Stimulated activated CD4-positive, alpha-beta T cell treated with anti-CD3 and anti-CD28 coated beads, Interleukin-12 subunit alpha, Interleukin-12 subunit beta, amount 100 ng/mL, for 48 hours (primary cell): ENCODE measurements at places on chromosomes 1 and 21.

DNA sequence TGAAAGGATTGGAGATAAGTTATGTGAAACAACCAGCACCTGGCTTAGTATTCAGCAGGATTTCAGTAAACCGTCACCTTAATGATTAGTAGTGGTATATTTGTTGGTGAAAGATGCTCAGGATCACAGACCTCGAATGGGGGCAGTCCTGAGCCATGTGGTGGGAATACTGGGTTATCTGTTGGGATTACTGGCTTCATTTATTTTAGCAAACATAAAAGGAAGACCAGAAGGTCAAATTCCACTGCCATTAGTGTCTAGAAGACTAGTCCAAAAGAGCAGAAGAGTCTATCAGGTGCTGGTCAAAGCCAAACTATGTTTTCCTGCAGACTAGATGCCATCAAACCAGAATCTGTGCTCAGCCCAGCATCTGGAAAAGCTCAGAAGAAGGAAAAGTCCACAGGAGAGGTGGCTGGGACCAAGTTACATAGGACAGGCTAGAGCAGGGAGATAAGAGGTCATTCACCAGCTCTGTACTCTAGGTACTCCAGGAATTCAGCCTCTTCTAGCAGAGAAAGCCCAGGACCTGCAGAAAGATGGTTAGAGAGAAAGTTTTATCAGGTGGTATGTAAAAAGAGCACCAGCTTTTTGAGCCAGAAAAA lies 343.4 kb downstream of the PLPP3 start:
- DNase-seq: no peak

DNA sequence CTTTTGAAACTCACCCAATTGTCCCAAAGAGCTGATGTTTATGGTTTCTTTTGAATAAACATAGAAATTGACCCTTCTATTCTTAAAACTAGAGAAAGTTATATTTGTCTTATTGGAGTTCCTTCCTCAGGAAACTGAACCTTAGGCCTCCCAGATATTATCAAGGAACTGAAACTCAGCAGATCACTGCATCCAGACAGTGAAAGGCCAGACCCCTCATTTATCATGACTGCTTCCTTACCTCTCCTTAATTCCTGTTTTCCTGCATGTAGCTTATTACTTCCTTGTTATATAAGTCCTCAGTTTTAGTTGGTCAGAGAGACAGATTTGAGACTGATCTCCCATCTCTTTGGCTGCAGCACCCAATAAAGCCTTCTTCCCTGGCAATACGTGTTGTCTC lies 27.5 kb downstream of the SLC22A15 start:
- DNase-seq: no peak

DNA sequence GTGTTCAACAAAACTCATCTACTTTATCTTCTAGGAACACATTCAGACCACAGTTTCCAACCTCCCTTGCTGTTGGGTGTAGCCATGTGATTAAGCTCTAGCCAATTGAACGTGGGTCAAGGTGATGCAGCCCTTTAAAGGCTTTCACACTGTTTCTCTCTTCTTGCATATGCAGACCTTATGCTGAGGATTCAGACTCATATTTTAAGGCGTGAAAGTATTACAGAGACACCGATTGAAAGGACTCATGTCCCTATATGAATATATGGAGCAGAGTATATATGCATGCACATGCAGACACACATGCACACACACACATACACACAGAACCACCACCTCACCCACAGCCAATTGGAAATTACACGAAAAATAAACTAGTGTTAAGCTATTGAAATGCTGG lies 214.3 kb upstream of the NR5A2 start:
- no peak for DNase-seq

GRCh38 chr1:70499695-70500094 lies 88.6 kb downstream of the CTH start:
- DNase-seq: no peak

- no peak for DNase-seq
These were observed 90.7 kb downstream of the ASH1L start for GRCh38 chr1:155471891-155472290.

DNA sequence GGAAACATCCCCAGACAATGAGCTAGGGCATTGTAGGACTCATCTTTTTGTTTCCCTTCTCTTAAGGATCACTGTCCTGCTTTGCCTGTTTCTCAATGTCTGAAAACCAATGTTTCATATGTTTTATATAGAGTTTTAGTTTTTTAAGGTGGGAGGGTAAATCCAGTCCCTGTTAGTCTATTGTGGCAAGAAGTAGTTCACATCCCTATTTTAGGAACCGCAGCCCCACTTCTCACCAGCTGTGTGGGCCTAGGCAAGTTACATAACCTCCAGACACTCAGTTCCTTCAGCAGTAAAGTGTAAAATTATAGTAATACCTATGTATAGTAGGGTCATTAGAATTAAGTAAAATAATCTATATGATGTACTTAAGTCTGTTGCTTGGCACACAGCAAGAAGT lies 105.8 kb upstream of the WLS start:
- no peak for DNase-seq

DNA sequence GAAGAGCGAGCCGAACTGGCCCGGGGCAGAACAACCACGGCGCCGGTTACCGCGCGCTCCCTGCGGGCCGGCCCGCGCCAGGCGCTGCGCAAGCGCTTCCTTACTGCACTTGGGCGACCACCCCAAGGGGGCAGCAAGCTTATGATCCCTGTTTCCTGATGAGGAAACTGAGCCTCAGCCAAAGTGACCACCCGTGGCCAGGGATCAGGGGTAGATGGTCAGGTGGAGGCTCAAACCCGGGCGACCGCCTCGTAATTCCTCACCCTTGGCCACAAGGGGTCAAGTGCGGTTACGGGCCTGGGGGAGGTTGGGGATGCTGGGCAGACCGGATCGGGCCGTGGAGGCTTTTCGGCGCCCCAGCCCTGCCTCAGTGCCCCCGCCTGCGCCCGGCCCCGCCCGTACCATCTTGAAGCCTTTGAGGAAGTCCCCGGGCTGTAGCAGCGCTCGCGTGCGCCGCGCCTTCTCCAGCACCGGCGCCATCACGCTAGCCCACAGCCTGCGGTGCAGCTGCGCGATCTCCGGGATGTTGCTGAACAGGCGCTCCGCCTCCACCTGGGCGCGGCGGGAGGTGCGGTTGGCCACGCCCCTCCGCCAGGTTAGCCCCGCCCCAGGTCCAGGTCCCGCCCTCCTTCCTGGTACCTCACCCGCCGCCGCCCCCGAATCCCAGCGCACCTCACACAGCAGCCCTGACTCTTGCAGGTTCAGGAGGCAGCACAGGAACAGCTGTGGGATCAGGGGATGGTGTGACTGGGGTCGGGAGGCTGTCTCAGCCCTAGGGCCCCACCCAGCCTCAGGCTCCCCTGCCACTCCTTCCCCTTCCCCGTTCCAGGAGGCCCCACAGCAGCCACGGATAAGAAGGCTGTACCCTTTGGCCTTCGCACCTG lies 5.4 kb upstream of the TNFRSF25 start:
- no peak for DNase-seq

DNA sequence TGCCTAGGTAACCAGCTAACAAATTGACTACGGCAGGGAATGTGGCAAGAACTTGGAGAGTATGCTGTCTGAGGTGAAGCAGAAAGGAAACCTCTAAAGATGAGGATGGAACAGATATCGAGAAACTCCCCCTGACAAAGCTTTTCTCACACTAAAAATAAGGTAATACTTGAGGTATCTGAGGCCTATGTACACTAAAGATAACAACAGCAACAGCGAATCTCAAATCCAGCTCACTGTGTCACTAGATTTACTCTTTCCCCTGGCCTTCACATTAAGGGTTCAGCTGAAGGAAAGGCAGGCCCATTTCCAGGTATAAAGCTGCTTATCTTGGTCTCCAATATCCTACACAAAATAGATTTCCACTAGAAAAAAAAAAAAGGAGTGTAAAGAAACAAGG lies 518.0 kb downstream of the KCNT2 start:
- no peak for DNase-seq

GRCh38 chr1:118204648-118205047 lies 19.6 kb upstream of the SPAG17 start:
- DNase-seq: no peak

GRCh38 chr1:117339866-117340700 lies 27.2 kb upstream of the MAN1A2 start:
- no peak for DNase-seq

DNA sequence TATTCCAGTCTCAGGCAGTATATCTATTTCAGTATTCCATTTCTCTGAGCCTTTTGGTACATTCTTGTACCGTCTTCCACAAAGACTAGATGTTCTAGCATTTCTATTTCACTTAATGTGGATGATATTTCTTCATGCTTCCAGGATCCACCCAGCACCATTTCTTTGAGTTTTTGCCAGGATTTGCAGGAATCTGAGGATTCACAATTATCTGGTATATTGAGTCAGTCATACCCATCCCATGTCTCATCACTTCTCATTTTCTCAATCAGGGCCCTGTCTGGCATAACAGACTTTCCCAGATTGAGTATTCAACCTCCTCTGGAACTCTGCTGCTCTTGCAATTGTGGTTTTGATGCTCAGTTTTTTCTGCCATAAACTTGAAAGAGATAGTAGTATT lies 20.9 kb upstream of the COL11A1 start:
- DNase-seq: no peak

DNA sequence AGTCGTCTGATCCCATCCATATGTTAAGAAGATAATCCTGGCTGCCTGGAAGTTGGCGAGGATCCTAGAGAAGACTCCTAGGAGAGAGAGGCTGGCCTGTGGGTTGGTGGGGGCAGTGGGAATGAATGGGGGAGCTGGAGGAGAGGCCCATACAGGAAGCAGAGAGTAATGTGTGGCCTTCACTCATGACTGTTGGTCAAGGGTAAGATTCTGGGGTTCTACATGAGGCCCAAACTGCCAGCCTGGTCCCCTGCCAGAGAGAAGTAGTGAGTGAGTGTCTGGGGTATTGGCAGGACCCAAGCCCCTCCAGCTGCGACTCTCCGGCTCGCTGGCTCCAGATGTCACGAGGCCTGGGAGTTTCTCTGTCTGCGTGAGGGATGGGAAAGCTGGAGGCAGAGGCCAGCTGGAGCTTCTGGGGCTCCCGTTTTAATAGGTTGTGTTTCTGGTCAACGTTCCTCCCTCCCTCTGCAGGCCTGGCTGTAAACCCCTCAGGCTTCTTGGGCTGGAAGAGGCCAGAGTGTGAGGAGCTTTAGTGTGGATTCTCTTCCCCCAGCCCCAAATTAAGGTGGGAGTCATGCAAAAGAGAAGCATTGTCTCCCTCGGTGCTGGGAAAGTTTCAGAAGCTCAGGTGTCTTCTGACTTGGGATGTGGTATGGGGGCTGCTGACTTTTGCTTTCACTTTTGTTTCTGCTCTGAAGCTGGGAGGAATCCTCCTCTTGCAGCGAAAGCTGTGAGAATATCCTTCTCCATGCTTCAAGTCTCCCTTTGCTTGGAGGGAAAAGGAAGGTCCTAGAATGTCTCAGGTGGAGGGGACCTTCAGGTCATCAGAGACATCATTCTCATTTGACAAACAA lies 2.6 kb downstream of the TMEM51 start:
- no peak for DNase-seq

DNA sequence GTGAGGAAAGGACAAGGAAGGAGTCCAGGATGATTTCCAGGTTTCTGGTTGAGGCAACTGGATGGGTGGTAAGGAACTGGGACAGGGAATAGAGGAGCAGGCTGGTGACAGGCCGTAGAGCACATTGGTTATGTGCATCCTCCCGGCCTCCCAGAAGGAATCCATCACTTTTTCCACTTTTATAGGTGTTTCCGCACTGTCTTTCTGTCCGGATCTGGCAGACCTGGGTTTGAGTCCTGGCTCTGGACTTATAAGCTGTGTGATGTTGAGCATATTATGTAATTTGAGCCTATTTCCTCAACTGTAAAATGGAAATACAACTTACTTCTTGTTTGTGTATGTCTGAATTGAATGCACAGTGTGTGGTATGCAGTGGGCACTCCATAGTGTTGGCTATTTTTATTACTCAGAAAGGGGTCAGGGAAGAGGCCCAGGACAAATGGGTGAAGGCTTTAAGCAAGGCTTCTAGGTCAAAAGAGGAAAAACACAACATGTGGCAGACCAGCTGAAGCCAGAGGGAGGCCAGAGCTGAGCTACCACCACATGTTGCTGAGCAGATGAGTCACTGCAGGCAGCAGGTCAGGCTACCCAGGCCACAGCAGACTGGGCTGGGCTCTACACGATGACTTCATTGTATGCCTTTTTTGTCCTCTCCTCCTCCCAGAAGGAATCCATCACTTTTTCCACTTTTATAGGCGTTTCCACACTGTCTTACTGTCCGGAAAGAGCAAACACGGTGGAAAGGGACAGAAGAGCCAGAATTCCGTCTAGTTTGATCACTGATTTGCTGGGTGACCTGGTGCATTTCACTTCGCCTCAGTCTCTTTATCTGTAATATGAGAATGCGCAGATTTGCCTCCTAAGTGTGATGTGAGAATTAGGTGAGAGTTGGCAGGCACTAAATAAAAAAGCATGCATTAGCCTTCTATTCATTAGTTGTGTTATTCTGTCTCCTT lies 791 bp upstream of the MAST2 start:
- no peak for DNase-seq

GRCh38 chr1:6358144-6358624 lies 35.4 kb downstream of the ACOT7 start:
- DNase-seq: no peak

DNA sequence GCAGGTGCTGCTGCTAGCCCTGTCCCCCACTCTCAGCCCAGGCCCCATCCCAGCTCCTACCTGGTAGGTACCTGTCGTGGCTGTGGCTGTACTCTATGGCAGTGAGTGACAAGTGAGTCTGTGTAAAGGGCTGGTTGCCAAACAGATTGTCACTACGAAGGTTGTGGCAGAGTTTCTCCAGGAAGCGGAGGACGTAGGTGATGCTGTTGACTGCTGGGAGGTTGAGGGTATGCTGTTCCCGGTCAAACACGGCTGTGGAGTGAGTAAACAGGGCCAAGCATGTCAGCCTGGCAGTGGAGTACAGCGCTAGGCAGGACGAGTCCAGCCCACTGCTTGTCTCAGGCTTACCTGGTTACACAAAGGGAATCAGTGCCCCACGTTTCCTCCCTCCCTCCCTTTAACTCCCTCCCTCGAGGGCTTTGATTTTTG lies 24.8 kb upstream of the SLFNL1 start:
- DNase-seq: no peak

- DNase-seq: no peak
These were observed 22.6 kb downstream of the AK4 start for GRCh38 chr1:65170511-65171142.
